ENCODE measurements at places on chromosomes 6 and 20.

- DNase-seq = no peak
Observed at GRCh38 chr6:36863670-36864540, 10.7 kb downstream of the PPIL1 start.

GRCh38 chr6:47073125-47074110, 31.3 kb upstream of the ADGRF1 start:
- no peak for DNase-seq

- no peak for DNase-seq
Observed at GRCh38 chr6:22024973-22025467, 271.8 kb downstream of the PRL start.

DNA sequence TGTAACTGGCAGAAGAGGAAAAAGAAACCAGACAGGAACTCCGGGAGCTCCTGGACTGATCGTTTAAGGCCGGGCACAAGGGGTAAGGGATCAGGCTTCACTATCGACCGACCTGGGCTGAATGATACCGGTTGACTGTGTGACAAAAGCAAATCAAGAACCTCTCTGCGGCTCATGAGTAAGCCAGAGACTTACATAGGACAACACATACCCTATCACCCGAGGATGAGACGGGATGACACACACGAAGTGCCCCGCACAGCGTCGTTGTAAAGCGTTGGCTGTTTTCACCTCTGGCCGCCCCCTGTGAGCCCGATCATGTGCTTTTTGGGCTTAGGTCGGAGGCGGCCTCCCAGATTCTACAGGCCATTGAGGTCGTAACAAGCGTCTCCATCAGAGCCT, 695 bp upstream of the TGIF2 start:
- DNase-seq = peak; percentile 61

DNA sequence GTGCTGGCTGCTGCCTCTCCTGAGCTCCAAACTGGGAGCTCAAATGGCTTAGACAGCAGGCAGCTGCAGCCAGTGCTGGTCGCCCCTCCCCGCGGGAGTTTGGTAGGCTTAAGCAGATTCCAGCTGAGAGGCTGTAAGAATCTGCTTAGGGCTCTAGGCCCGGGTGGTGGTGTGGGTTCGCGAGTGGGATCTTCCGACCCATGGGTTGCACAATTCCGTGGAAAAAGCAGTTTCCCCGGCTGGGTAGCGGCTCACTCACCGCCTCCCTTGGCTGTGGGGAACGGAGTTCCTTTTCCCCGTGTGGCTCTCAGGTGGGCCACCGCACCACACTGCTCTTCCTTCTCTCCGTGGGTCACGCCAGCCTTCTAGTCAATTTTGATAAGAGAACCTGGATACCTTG, 232.5 kb downstream of the PKHD1 start:
- DNase-seq = no peak

GRCh38 chr20:14956026-14956425, 618.6 kb upstream of the FLRT3 start:
- DNase-seq = no peak

DNA sequence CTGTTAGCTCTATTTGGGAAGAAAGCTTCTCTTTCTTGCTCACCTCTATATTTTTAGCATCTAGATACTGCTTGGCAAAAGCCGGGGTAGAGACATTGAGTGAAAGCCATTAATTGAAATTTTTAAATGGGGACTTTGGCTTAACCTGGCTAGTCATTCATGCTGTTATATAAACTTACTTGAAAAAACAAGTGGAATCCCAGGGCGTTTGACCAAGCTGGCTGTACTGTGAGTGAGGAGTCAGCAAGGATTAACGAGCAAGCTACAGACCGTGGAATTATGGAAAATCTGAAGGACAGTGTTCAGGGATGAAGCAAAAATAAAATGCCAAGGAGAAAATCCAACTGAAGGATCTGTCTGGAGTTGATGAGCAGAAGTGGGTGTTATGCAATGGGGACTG, 232.0 kb downstream of the GRM1 start:
- no peak for DNase-seq

DNA sequence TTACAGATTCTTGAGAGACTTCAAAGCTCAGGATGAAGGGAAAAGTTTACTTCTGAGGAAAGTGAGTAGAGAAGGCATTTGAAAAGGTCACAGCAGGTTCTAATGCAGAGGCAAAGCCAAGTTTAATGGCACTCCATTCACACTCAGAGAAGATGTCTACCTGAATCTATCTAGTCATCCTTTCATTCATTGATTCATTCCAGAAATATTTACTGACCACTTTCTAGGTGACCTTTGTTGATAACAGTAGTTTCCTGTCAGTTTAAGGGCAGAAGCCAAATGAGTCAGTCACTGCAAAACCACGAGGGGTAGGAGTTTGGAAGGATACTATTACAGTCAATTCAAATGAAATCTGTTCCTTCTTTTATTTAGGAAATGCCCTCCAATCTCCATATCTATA, 30.8 kb downstream of the FBXO5 start:
- DNase-seq = no peak

DNA sequence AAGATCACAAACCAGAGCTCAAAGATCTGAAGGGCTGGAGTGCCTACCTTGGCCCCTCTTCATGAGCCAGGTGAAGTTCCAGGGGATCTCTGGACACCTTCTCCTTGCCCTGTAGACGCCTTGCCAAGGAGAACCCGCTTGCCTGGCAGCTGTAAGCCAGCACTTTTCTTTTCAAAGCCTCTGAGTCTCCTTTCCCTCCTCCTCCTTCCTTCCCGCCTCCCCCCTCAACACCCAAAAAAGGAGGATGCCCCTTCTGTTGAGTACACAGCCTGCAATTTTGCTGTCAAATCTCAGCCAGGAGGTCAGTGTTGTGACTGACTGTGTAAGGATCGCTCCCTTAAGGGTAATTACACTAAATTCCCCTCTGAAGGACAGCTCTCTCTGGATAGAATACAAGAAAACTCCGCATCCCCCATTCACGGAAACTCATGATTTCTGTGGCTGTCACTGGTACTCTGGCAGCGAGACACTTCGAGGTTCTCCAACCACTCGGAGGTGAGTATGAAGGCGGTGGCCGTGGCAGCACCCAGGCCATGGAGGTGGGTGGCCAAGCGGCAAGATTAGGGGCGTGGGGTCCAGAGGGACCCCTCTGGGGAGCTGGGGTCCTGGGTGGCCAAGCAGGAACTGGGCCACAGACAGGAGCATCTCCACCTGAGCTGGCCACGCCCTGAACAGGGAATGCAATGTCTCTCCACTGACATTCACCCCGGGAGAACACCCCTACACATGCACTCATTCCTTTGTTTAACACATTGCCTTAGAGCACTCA, 23.2 kb upstream of the FOXP4 start:
- no peak for DNase-seq

DNA sequence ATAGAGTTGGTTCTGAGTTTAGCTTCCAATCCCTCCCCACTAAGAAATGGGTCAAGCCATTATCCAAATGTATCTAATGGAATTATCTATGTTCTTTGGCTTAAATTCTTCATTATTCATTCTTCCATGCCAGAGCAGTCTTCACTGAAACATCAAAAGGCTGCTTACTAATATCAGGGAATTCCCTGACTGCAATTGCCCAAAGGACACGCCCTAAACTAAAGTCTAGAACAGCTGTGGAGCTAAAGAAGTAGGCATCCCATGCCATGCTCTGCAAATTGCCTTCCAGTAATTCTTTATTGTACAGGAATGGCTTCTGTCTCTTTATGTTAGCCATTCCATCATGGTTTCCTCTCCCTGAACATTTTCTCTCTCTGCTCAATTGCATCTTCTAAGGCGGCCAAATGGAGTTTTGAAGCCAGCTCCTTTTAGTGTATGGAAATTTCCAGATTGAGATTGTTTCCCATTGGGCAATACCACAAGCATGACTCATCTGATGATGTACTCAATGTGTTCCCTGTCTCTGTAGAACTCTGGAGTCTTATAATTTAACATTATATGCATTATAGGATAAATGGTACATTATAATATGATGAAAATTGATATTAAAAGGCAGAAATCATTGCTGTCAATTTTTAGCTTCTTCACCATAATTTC, 28.8 kb upstream of the TSHZ2 start:
- DNase-seq = no peak

DNA sequence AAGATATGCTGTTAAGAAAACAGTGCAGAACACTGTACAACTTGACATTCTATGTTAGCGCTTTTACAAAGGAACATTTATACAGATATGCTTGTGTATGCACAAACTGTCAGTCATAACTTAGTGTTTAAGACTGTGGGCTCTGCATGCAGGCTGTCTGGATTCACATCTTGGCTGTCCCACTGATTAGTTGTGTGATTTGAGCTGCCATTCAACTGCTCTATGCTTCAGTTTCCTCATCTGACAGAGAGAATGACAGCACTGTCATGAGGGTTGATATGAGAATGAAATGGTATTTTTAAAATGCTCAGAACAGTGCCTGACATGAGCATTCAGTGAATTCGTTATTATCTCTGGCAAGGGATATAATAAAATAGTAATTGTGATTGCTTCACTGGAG, 8.7 kb downstream of the SLC25A27 start:
- no peak for DNase-seq

DNA sequence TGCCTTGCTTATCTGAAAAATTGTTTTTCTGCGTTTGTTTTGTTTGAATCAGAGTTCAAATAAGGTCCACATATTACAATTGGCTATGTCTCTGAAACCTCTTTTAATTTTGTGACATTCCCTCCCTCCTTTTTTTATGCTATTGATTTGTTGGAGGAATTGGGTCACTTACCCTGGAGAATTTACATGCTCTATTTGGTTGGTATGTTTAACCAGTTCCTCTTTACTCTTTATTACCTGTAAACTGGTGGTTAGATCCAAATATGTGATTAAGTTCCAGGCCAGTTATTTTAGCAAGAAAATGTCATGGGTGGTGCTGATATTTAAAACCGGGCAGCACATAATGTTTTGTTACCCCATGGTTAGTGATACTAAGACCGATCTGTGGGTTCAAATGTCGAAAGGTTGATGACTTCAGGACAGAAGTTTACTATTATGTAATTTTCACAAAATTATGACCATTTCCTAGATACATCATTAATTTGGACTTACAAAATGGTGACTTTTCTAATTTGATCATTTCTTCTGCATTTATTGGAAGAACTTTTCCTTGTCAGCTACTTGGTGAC, 77.3 kb downstream of the KIZ start:
- no peak for DNase-seq

GRCh38 chr6:148502083-148502772, 159.6 kb downstream of the SASH1 start:
- no peak for DNase-seq

- no peak for DNase-seq
Observed at GRCh38 chr6:165480916-165481315, 171.5 kb upstream of the C6orf118 start.

GRCh38 chr6:139482287-139482686, 107.8 kb upstream of the CITED2 start:
- DNase-seq = no peak

DNA sequence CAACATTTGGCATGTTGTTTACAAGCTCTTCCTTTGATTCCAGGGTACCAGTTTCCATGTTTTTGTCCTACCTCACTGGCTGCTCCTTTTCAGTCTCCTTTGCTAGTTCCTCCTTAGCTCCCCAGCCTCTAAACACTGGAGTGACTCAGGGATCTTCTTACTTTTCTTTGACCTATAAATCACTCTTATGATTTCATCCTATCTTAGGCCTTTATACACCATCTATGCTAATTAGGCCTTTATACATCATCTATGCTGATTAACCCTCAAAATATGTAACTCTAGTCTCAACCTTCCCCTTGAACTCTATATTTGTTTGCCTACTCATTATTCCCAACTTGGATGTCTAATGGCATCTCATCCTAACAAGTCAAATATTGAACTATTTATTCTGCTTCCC, 9.5 kb downstream of the TMEM30A start:
- DNase-seq = no peak

- DNase-seq = no peak
Observed at GRCh38 chr6:65786815-65787214, 79.8 kb upstream of the EYS start.

GRCh38 chr6:169073311-169073710, 180.3 kb downstream of the THBS2 start:
- DNase-seq = no peak

DNA sequence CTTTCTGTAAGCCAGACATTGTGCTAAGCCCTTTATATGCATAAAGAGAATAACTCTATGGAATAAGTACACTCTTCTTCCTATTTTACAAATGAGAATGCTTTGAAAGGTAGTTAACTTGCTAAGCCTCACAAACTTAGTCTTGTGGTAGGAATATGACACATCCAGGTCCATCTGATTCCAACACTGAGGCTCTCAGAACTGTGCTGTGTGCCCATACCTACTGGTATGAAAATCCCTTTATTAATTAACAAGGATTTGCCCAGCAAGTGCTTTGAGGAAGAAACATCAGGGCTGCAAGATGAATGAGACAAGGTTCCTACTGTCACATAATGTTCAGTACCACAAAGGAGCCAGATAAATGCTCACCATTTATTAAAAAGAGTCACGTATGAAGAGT, 122.6 kb downstream of the TNFRSF21 start:
- DNase-seq = no peak

DNA sequence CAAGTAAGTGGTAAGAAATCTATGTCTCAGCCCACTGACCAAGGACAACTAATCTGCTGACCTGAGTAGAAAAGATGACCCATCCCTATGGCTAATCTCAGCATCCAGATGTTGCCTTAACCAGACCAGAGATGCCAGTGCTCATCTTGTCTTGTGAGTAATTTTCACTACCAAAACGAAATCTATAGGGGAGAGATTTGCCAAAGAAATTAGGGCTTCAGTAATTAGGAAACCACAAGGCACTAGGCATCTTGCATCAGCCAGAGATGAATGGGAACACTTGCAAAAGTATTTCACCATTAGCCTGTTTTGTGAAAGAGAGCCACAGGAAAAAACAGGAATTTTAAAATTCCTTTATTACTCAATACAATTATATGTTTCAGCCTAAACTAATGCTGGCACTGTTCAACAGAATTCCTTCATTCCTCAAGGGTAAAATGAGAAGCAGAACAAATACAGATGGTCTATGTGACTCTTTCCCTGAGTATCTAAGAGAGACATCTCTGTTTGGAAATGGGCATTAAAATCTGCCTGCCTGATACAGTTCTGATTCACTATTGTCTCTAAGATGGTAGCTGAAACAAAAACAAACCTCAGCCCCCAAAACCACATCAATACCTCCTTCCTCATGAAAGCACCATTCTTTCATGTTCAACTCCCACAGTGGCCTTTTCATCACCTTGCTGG, 87.8 kb downstream of the GMDS start:
- DNase-seq = no peak

- no peak for DNase-seq
Observed at GRCh38 chr20:36672991-36673390, 27.0 kb upstream of the SLA2 start.

DNA sequence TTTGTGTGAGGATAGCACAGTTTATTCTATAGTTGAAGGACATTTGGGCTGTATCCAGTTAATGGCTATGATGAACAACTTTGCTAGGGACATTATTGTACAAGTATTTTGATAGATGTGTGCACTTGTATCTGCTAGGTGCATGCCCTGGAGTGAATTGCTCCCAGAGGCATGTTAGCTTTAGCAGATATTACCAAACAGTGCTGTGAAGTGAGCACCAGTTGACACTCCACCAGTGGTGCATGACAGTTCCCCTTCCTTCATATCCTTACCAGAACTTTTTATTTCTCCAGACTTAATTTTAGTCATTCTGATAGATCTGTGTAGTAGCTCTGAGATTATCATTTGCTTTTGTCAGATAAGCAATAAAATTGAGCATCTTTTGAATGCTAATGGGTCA, 48.9 kb upstream of the ENPP5 start:
- DNase-seq = no peak

- DNase-seq = no peak
Observed at GRCh38 chr20:60589623-60590022, 631.4 kb downstream of the CDH26 start.
